Kidney (tissue), 22 donors: ENCODE measurements at places on chromosomes 7 and 10. TPM values are rescaled to one million over a fixed set of nuclear protein-coding genes. Genes with fewer than 3 reads are reported as not detected.

DNA sequence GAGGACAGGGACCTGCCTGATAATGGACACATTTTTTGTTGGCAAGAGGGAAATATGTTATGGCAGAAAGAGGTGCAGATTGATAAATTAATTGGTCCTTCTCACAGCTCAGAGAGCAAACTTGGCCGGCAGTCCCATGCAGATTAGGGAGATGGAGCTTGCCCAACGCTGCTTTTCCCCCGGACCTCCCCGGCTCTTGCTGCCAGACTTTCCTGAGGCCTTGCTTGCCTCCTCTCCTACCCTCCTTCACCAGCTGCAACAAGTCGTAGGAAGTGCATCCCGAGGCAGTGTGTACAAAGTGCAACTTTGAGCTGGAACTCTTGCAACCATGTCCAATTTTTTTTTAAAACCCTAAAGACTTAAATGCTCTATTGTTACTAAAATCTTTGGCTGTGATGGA is 215.5 kb downstream of the LRMDA start:
- H3K4me1 ChIP-seq = peaks cover 10% of the 10 kb centered on the region
- H3K27me3 ChIP-seq = no peaks in the 10 kb centered on the region
- H3K36me3 ChIP-seq = no peaks in the 10 kb centered on the region
- no peak for DNase-seq
- H3K4me3 ChIP-seq = no peak overlapping the region

GRCh38 chr10:1141701-1142100 is 85.5 kb downstream of the WDR37 start:
- no peak overlapping the region for H3K4me3 ChIP-seq
- no peak for DNase-seq
- H3K27ac ChIP-seq = no peak overlapping the region
- H3K4me1 ChIP-seq = no peaks in the 10 kb centered on the region
- H3K27me3 ChIP-seq = no peaks in the 10 kb centered on the region

DNA sequence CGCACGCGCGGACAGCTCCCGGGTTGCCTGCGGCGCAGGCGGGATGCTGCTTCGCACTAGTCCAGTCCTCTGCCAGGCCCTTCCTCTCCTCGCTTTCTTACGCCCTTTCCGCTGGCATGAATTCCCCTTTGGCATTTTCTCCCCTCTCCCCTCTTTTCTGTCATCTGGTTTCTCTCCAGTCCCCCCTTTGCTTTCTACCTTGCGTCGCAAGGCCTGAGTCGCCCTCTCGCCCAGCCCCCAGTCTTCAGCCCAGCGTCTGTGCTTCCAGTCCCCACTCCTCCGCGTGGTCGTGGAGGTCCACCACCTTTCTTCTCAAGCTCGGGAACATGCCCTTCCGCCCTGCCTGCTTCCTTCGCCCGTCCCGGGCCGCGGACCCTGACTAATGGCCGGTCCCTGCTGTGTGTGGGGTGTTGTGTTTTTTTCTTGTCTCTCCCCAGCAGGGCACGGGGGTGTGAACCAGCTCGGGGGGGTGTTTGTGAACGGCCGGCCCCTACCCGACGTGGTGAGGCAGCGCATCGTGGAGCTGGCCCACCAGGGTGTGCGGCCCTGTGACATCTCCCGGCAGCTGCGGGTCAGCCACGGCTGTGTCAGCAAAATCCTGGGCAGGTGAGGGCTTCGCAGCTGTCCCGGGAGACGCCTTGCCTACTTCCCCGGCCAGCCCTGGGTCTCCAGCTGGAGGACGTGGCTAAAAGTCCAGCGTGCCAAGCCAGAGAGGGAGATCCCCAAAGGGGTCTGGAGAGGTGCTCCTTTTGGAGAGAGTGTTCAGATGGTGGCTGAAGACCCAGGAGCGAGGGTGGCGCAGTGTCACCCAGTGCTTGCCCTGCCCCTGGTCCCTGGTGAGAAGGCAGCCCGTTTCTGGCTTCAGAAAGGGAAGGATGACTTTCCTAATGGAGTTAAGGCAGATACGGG is 4.2 kb downstream of the PAX2 start:
- no peaks in the 10 kb centered on the region for H3K36me3 ChIP-seq
- peak overlapping the region; percentile 53 for H3K27ac ChIP-seq
- peak; percentile 27 for DNase-seq
- peaks cover 11% of the 10 kb centered on the region for H3K27me3 ChIP-seq
- peaks cover 21% of the 10 kb centered on the region for H3K4me1 ChIP-seq
- peak overlapping the region; percentile 66 for H3K4me3 ChIP-seq

DNA sequence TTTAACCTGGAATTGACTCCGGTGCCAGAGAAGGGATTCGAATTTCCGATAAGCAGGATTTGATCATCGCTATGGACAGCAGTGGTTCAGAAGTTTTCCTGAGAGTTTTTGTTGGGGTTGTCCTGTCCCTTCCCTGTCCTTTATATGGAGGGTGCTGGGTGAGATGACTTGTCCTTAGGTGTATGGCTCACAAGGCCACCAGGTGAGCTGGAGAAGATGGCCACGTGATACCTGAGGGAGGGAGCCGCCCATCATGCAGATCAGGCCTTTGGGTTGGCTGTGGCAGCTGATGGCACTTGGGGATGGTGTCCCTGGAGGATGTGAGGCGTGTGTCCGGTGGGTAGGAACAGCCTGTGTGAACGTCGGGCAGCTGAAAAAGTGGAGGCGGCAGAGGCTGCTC is 187.7 kb downstream of the PTPN20 start:
- no peak overlapping the region for H3K4me3 ChIP-seq

DNA sequence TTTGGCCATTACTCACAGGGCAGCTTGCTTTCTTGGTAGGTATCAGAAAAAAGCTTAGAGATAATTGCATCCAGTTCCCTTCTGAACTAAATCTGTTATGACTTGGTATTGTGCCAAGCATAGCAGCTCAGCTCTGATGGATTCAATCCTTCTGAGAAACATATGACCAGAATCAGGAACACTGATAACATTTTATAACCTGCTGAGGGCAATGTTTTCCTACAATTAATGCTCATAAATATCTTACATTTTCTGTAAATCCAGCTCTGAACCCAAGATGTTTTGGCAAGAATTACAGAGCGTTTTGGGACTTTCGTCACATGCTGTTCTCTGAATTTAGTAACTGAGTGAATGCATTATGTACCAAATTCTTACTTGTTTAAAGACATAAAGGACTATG is 167.8 kb downstream of the KIF20B start:
- H3K4me1 ChIP-seq = no peaks in the 10 kb centered on the region
- H3K27me3 ChIP-seq = no peaks in the 10 kb centered on the region
- no peak overlapping the region for H3K4me3 ChIP-seq
- no peaks in the 10 kb centered on the region for H3K36me3 ChIP-seq
- no peak for DNase-seq

DNA sequence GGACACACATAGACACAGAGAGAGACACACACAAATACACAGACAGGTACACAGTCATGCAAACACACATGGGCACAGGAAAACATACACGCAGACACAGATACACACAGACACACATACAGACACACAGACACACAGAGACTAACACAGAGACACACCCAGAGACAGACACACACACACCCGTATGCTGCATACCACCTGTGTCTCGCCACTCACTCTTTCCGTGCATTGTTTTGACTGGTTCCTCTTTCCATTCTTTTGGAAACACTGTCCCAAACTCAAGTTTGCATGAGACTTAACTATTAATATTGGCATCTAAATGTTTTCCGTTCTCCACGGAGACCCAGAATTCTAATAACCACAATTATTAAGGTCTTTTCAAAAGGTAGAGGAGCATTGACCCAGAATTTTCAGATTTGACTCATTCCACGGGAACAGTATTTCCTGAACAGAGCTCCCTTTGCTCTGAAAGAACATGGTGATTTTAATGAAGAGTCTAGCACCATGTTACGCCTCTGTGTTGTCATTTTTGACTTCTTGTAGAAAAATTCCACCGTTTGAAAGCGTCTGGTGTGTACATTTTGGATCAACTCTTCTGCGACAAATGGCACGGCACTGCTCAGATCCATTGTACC is 141.2 kb upstream of the RNF32 start:
- H3K27ac ChIP-seq = no peak overlapping the region
- H3K36me3 ChIP-seq = no peaks in the 10 kb centered on the region
- no peak for DNase-seq
- no peak overlapping the region for H3K4me3 ChIP-seq
- no peaks in the 10 kb centered on the region for H3K4me1 ChIP-seq

- no peak overlapping the region for H3K27ac ChIP-seq
- no peak overlapping the region for H3K4me3 ChIP-seq
- H3K27me3 ChIP-seq = no peaks in the 10 kb centered on the region
- H3K4me1 ChIP-seq = peaks cover 4% of the 10 kb centered on the region
- H3K36me3 ChIP-seq = no peaks in the 10 kb centered on the region
- no peak for DNase-seq
Observed at GRCh38 chr10:96858706-96859050, 26.6 kb downstream of the LCOR start.

- H3K4me3 ChIP-seq = no peak overlapping the region
- H3K27ac ChIP-seq = no peak overlapping the region
- DNase-seq = no peak
- no peaks in the 10 kb centered on the region for H3K4me1 ChIP-seq
- no peaks in the 10 kb centered on the region for H3K27me3 ChIP-seq
Observed at GRCh38 chr10:14705548-14706230, 69.0 kb downstream of the FAM107B start.

GRCh38 chr10:13790196-13790595 is 203.4 kb downstream of the PRPF18 start:
- peaks cover 10% of the 10 kb centered on the region for H3K4me1 ChIP-seq
- peaks cover 2% of the 10 kb centered on the region for H3K36me3 ChIP-seq
- DNase-seq = no peak
- H3K27me3 ChIP-seq = no peaks in the 10 kb centered on the region
- H3K4me3 ChIP-seq = no peak overlapping the region
- no peak overlapping the region for H3K27ac ChIP-seq

- H3K4me1 ChIP-seq = peaks cover 8% of the 10 kb centered on the region
- H3K4me3 ChIP-seq = no peak overlapping the region
- H3K27me3 ChIP-seq = no peaks in the 10 kb centered on the region
Observed at GRCh38 chr10:32972929-32973328, 14.9 kb upstream of the ITGB1 start.

- no peaks in the 10 kb centered on the region for H3K27me3 ChIP-seq
- H3K36me3 ChIP-seq = no peaks in the 10 kb centered on the region
- no peak overlapping the region for H3K4me3 ChIP-seq
- no peak for DNase-seq
- H3K4me1 ChIP-seq = no peaks in the 10 kb centered on the region
Observed at GRCh38 chr10:103038570-103038969, 120.5 kb downstream of the CNNM2 start.

DNA sequence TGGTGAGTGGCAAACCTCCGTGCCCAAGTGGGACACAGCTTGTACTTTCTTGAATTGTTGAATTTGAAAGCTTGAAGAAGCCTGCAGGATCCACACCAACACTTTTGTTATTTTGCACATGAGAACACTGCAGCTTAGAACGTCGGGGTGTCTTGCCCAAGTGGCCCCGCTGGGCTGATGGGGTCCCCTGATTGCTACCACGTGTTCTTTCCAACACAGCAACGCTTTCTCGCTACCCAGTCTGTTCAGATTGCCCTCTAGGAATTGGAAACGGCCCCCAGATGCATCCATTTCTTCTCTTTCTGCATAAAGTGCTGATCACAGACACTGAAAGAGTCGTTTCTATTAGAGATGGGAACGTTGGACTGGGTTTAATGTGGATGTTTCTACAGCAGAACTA is 268.5 kb downstream of the ADARB2 start:
- H3K27ac ChIP-seq = no peak overlapping the region
- DNase-seq = no peak
- no peaks in the 10 kb centered on the region for H3K36me3 ChIP-seq
- no peaks in the 10 kb centered on the region for H3K4me1 ChIP-seq

DNA sequence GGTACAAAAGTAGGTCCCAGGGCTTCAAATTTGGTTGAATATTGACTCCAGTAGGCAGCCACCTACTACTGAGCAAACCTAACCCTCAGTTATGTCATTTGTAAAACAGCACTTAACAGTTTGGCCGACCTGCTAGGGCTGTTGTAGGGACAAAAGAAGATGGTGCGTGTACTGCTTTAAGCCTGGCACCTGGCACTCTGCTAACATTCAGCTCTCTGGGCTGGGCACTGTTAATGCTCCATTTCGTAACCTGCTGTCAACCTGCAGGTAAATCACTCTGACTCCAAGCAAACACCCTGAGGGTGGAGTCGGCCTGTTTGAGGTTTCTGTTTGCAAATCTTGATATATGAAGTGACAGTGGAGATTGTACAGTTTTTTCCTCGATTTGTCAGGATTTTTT is 7.2 kb downstream of the ZKSCAN1 start:
- no peak overlapping the region for H3K4me3 ChIP-seq
- DNase-seq = no peak
- peaks cover 12% of the 10 kb centered on the region for H3K36me3 ChIP-seq
- H3K27ac ChIP-seq = no peak overlapping the region

- no peak overlapping the region for H3K4me3 ChIP-seq
- H3K27me3 ChIP-seq = no peaks in the 10 kb centered on the region
- no peak for DNase-seq
- no peaks in the 10 kb centered on the region for H3K4me1 ChIP-seq
- no peak overlapping the region for H3K27ac ChIP-seq
Observed at GRCh38 chr10:21584834-21585530, 51.0 kb downstream of the MLLT10 start.

DNA sequence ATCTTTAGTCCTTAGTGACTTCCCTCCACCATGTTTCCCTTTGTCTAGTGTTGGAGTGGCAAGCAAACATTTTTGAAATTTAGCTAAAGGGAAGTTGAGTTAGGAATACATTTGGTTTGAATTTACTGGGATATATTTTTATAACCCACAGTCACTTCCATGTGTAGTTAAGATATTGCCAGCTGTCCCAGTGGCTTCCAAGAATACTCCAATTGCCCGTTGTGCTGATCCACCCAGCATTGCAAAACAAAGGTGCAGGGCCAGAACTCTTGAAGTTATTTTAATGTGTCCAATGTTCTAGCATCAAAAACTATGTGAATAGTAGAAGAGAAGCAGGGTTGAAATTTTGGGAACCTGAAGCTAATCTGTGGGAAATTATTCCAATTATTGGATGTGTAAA is 2.5 kb upstream of the P4HA1 start:
- H3K4me1 ChIP-seq = peaks cover 4% of the 10 kb centered on the region
- H3K4me3 ChIP-seq = no peak overlapping the region
- H3K27me3 ChIP-seq = no peaks in the 10 kb centered on the region

GRCh38 chr10:104127411-104127810 is 5.4 kb downstream of the SFR1 start:
- no peak overlapping the region for H3K27ac ChIP-seq
- H3K36me3 ChIP-seq = no peaks in the 10 kb centered on the region
- no peak for DNase-seq

DNA sequence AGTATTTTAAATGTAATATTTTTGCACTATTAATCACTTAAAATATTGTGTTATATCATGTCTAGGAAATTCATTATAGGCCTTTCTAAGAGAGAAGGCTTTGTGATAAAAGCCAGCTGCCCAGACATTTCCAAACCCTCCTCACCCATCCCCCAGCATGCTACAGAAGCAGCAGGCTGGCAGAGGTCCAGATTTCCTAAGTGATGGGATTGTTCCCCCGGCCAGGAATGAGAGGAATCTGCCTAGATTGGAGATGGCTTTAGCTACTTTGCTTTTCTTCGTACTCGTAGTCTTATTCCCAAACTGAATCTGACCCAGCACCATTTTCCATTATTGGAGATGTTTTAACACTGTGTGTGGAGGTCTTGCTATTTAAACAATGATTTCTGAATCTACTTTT is 29.4 kb downstream of the CDK14 start:
- H3K27ac ChIP-seq = peak overlapping the region; percentile 47
- no peak overlapping the region for H3K4me3 ChIP-seq
- no peaks in the 10 kb centered on the region for H3K36me3 ChIP-seq
- H3K27me3 ChIP-seq = no peaks in the 10 kb centered on the region

The TRIM50 gene
- 0.19 TPM for total RNA-seq

The HOXA1 gene
- 2.4 TPM for total RNA-seq

The METTL27 gene
- 19.3 TPM for total RNA-seq

The SAP25 gene
- total RNA-seq = 9.8 TPM

The ADGRA1 gene
- total RNA-seq = 0.91 TPM

The CYP2C18 gene
- 2.2 TPM for total RNA-seq

The COL28A1 gene
- 5.8 TPM for total RNA-seq

The ANKRD26 gene
- total RNA-seq = 9.3 TPM

The ICA1 gene
- 41.8 TPM for total RNA-seq

The IKZF1 gene
- total RNA-seq = 36.8 TPM

The C10orf71 gene
- not detected for total RNA-seq

The ANLN gene
- 1.2 TPM for total RNA-seq

The ABCB4 gene
- total RNA-seq = 2.0 TPM
